Cortex of kidney (tissue), 1 donor: ENCODE measurements at places on chromosomes 6 and 20.

DNA sequence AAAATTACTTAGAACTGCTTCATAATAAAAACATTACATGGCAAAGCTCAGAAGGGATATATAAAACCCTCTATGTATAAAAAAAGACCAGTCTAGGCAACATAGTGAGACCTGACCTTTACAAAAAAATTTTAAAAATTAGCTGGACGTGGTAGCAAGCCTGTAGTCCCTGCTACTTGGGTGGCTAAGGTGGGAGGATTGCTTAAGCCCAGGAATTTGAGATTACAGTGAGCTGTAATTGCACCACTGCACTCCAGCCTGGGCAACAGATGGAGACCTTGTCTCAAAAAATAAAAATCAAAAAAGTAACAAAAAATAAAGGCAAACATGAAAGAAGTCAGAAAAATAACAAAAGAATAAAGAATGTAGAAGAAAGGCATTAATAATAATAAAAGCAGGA lies 21.5 kb upstream of the TPD52L1 start:
- DNase-seq, result no peak

- no peak for DNase-seq
Measured at GRCh38 chr6:90872981-90873380, 286.1 kb upstream of the MAP3K7 start.

DNA sequence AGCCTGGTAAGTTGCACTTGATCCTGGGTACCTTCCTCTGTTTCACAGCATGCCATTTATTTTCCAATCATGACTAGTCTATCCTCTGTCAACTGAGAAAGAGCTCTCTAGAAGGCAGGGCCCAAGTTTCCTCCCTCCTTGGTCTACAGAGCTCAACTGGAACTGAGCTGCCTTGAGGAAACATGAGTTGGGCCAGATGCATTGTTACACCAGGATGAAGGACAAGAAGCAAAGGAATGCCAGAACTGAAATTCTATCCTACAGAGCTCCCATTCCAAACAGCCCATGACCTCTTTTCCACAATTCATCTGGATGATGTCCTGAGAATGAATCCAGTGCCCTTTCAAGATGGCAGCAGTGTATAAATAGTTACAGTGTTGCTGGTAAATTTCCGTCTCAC lies 66.7 kb upstream of the E2F3 start:
- DNase-seq, result no peak

DNA sequence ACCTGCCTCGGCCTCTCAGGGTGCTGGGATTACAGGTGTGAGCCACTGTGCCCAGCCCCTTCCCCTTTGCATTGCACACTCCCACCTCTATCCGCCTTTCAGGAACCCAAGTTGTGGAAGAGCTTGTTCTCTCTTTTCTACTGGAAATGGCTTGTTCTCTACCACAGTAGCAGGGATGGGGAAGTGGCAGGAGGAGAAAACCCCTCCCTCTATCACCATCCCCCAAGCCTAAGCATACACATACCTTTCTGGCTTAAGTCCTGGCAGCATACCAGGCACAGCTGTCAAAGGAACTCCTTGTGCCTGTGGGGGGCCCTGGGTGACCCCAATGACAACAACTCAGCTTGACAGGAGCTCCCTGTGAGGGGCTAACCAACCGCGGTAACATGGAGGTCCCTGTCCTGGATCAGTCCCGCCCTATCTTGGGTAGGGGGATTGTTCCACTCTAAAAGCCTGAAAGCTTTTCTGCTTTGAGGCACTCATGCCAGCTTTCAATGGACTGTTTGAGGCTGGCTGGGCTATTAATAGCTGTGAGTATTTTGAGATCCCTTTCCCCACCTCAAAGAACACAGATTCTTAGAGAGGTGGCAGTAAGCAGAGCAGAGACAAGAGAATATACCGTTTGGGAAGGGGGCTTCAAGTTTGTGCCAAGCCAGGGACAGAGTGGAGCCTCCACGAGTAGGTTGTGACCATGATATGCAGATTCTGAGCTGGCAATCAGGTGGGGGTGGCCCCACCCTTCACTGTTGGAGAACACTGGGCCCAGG lies 2.3 kb downstream of the KLHDC3 start:
- no peak for DNase-seq

DNA sequence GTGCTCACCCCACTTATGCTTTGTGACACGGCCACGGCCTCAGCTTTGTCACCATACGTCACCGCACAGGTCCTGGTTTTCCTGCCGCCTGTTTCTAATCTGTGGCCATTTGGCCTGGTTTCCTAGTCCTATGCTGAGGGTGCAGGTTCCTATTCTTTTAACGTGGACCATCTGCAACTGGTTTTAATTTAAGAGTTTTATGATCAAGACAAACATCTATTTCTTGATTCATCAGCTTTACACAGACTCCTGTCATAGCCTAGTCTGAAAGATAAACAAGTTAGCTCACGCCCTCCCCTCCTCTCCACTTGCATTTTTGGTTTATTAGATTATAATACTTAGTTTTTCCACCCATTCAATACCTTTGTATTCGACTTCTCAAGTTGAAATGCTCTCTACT lies 97.5 kb upstream of the RPS6KA2 start:
- DNase-seq, result no peak

GRCh38 chr6:117561128-117561527 lies 41.2 kb downstream of the GOPC start:
- DNase-seq, result no peak

- no peak for DNase-seq
Measured at GRCh38 chr6:111800821-111801220, 72.4 kb downstream of the FYN start.

DNA sequence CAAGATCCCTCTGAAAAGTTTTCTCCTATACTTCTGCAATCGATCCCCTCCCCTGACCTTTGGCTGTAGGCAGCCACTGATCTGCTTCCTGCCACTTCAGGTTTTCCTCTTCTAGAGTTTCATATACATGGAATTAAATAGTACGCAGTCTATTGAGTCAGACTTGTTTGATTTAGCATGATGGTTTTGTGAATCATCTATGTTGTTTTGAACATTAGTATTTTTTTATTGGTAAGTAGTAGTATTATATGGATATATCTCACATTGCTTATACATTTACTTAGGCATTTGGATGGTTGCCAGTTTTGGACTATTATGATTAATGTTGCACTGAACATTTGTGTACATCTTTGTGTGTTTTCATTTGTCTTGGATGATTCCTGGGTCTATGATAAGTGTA lies 518.0 kb downstream of the CD109 start:
- DNase-seq, result no peak

DNA sequence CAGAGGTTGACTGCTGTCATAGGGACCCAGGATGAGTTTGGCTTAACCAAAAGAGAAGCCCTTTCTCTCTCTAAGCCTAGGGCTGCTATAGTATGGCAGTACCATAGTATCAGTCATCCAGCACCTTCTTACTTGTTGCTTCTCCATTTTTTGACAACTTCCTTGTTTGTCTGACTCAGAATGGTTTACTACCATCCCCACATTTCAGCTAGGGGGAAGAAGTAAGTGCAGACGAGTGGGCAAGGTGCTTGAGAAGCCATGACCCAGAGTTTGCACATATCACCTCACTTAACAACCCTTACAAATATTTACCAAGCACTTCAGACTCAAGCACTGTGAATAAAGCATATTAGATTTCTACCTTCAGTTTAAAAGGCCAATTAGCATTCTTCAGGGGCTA lies 289.9 kb upstream of the TSHZ2 start:
- DNase-seq, result no peak

- DNase-seq, result no peak
Measured at GRCh38 chr6:423055-423798, 31.7 kb downstream of the IRF4 start.

DNA sequence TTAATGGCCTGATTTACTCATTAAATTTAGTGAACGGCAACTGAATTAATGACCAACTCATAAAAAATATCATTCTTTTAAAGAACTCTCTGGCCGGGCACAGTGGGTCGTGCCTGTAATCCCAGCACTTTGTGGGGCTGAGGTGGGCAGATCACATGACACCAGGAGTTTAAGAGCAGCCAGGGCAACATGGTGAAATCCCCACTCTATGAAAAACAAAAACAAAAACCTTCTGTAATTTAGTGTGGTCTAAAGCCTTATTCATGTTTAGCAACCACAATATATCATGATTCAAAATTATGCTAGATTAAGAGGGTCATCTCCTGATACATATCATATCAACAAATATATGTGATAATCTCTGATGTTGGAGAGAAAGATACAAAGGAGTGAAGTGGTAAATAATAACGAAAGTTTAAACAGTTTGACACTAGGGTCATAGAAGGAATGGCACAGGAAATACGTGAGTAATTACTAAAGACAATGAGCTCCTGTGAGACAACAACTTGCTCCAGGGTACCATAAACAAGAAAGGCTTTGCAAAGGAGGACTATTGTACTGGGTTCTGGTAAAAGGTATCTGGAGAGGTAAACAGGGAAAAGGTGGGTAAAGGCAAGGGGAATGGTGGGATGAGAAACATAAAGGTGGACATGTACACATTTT lies 5.7 kb downstream of the ELOVL4 start:
- DNase-seq, result no peak

DNA sequence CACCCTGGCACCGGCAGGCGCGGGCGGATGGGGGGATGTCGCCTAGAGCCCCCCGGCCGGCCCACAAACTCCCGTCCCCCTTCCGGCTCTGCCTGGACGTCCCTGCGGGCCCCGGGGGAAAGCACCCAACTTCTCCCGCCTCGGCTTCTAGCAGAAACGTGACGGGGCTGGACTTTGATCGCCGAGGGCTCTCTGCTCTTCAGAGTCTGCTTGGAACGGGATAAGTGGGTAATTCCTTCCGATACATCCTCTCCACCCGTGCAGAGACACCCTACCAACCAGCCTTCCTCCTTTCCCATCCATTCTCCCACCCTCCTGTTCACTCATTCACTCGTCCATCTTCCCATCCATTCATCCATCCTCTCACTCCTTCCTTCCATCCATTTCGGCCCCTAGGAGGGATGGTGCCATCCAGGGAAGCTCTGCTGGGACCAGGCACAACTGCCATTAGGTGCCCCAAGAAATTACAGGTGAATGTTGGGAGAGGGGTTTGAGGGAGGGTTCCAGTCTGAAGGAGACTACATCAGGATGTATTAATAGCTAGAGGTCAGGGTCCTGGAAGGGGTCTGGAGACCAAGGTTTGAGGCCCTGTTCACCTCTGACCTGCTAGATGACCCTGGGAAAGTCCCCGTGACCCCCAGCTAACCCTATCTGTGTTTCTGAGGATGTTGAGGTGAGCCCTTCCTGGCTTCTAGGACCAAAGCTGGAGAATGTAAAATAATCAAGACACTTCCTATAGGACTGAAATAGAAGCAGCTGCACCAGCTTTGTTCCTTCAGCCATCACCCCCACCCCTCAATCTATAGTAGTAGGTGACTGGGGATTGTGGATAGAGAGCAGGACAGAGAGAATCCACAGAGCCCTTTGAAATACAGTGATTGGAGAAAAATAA lies 538 bp downstream of the TTLL9 start:
- DNase-seq, result no peak

GRCh38 chr20:25294459-25295385 lies 46.8 kb downstream of the PYGB start:
- DNase-seq, result no peak

- DNase-seq, result no peak
Measured at GRCh38 chr20:58604128-58604881, 46.8 kb upstream of the STX16 start.

GRCh38 chr6:68473433-68474210 lies 161.5 kb upstream of the ADGRB3 start:
- DNase-seq, result no peak

- DNase-seq, result no peak
Measured at GRCh38 chr6:152458648-152459644, 178.2 kb downstream of the SYNE1 start.

GRCh38 chr6:135657207-135657606 lies 159.7 kb upstream of the AHI1 start:
- DNase-seq, result no peak

GRCh38 chr20:43508604-43509040 lies 1.1 kb downstream of the L3MBTL1 start:
- no peak for DNase-seq

DNA sequence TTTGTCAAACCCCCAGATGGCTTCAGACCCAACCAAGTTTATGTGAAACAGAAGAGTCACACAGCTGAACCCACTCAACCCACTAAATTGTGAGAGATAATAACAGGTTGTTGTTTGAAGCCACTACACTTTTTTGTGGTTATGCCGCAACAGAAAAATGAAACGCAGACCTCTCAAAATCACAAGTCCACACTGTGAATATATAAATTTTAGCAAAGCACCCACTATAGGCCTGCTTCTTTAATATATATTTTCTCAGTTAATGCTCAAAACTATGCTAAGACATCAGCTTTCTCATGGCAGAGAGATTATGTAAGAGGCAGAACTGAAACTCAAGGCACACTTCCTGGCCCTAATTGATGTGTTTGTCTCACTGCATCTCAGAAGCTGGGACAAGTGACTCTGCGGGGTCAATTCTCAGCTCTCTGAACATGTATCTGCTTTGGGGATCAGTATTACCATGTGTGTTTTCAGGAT lies 27.7 kb downstream of the MAP3K5 start:
- DNase-seq, result no peak

DNA sequence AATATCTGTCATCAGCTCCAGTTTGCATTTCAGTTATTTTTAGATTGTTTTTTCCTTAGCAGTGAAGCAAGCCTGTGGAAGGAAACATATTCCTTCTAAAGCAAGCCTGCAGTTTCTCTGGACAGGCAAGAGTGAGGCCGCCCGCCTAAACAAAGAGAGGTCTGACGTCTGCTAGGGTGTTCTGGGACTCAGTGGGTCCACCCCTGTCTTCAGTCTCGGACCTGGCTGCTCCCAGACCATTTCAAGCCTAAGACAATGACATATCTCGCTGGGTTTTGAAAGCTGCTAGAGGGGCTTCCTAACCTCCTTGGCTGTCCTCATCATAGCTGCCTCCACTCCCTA lies 36.8 kb upstream of the RNF24 start:
- no peak for DNase-seq

- DNase-seq, result no peak
Measured at GRCh38 chr6:99779631-99780555, 173.3 kb downstream of the PRDM13 start.

DNA sequence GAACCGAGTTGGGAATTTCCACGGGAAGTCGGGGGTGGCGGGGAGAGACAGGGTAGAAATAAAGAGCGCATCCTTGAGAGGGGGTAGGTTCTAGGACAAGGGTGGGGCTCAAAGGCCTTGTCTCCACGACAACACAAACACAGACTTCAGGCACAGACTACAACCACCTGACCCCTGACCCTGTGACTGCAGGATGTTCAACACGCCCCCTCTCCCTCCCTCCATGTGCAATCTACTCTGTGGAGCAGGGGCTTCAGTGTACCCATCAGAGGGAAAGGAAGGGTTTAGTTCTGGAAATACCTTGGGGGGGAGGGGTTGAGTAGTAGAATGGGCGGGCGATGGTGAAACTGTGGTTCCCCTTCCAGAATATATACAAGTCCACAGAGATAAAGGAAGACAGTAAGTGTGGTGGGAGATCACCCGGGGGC lies 651 bp upstream of the TAPBP start:
- no peak for DNase-seq

- no peak for DNase-seq
Measured at GRCh38 chr6:14919038-14919670, 326.7 kb upstream of the JARID2 start.

DNA sequence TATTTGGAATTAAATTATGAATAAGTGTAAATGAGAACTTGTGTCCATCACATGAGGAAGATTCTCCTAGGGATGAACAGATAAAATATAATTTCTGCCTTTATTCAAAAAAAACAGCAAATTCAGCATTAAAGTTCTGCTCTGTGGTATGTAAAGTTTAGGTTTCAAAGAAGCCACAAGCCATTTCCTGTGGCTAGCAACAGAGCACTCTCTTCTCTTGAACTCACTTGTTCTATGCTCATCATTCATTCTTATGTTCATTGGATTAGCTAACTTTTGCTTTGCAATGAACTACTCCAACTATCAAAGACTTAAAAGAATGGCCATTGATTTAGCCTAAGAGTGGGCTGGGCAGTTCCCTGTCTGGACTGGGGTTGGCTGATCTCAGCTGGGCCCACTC lies 20.8 kb upstream of the SNRPB2 start:
- no peak for DNase-seq
